ENCODE measurements at places on chromosomes 3 and 15. TPM values are rescaled to one million over a fixed set of nuclear protein-coding genes. Genes with fewer than 3 reads are reported as not detected.

The CPNE4 gene
- total RNA-seq = not detected

GRCh38 chr3:171566803-171567422 lies 106.7 kb upstream of the TNIK start:
- no peak for DNase-seq

DNA sequence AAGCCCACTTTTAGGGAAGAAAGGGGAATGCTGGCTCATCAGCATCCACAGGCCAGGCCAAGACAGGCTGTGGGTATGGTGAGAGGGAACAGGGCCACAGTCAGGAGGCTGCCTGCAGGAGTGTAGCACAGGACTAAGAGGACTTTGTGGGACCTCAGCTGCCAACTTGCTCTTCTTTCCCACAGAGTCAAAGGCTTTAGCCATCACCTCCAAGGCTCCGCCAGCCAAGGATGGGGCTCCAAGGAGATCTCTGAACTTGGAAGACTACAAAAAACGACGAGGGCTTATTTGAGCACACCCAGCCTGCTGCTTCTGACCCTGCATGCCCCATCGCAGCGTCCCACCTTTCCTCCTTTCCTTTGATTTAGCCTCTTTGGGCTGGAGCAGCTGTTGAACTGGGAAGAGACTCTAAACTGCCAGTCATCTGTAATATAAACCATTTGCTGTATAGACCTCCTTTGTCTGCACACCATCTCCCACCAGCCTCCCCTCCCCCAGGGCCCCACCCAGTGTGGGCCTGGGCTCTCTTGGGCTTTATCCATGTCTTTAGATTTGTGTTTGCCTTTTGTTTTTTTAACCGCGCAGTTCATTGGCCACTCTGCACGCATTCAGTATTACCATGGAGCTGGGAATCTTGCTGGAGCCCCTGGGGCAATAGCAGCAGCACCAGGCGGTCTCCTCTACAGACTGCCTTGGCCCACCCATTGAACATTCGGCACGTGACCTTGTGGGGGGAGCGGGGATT lies 13.1 kb upstream of the ITPKA start:
- no peak for DNase-seq

- DNase-seq = no peak
Measured at GRCh38 chr3:191263850-191264249, 64.8 kb downstream of the OSTN start.

- no peak for DNase-seq
Measured at GRCh38 chr3:160210341-160210740, 14.9 kb upstream of the C3orf80 start.

Measured in activated naive CD8-positive, alpha-beta T cell treated with anti-CD3 and anti-CD28 coated beads for 36 hours (primary cell).